BE2C (cell line): ENCODE measurements at places on chromosomes 2 and 18.

GRCh38 chr18:2792395-2792794 lies 54.4 kb upstream of the EMILIN2 start:
- DNase-seq, result no peak

DNA sequence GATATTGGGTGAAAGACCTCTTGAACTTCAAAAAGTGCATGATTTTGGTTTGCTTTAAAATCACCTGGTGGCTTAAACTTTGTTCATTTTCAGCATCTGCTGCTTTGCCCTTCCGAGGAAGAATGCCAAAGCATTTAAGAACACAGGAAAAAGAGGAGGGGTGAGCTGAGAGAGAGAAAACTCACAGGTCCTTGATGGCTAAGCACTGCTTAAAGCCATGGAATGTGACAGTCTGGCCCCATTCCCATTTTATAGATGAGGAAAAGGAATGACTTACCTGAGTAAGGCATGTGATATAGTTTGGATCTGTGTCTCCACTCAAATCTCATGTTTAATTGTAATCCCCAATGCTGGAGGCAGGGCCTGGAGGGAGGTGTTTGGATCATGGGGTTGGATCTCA lies 58.1 kb downstream of the KCNS3 start:
- DNase-seq, result no peak

- DNase-seq, result peak; percentile 35
These were observed 550 bp downstream of the MFSD6 start for GRCh38 chr2:190408538-190409271.

DNA sequence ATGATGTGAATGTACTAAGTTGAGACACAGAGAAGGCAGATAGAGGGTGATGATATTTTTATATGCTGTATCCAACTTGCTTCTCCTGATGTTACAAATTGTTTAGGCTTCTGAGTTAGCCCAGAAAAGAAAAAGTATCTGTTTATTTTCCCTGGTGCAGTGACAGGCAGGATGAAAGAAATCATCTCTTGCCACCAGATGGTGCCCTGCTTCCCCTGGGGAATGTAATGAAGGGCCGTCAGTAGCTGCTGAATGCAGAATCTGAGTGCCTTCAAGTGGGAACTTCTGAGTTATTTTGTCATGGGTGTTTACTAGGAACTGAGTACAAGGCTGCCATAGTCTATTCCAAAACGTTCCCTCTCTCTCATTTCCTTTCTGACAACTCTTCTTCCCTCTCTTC lies 525.6 kb downstream of the MBD2 start:
- peak; percentile 20 for DNase-seq

- no peak for DNase-seq
These were observed 1118.7 kb downstream of the SUCLG1 start for GRCh38 chr2:83340424-83340823.

DNA sequence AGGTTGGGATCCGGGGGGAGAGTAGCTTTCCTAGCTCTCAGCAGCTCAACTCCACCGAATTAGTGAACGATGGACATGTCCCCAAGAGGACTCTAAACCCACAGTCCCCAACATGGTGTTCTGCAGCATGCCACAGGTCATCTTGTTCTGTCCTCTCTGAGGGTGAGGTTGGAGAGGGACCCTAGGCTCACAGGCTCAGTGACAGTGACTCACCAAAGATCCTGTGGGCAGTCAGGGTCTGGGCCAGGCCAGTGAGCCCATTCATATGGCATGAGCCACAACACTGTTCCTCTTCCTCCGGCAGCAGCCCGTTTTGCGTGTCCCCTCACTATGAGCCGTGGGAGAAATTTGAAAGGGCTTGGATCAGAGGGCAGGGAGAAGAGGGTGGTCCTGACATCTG lies 2.8 kb upstream of the SLC20A1 start:
- DNase-seq, result no peak

GRCh38 chr18:48922801-48923730 lies 27.7 kb downstream of the SMAD7 start:
- no peak for DNase-seq

- peak; percentile 26 for DNase-seq
These were observed 62.9 kb downstream of the MTHFD2 start for GRCh38 chr2:74261204-74261864.

- DNase-seq, result no peak
These were observed 3.8 kb downstream of the ONECUT2 start for GRCh38 chr18:57438743-57439608.

- no peak for DNase-seq
These were observed 12.2 kb downstream of the PLEK start for GRCh38 chr2:68377137-68377780.

GRCh38 chr2:218555527-218555926 lies 12.6 kb downstream of the USP37 start:
- no peak for DNase-seq

GRCh38 chr2:16633621-16634430 lies 31.8 kb downstream of the CYRIA start:
- DNase-seq, result no peak

DNA sequence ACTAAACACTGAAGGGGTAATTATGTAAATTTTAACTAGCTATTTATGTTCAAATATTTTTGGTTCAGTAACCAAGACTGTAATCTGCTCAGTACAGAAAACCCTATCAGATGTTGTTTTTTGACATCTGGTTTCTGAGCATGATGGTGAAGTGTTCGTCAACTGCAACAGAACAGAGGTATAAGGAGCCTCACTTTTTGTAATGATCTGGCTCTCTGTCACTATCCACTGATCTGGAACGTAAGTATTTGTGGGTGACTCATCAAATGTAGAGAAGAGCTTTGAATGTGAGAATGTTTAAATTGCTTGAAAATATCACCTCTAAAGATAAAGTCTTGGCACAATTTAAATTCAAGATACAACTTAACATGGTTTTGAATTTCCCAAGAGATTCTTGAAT lies 213.6 kb upstream of the FAM98A start:
- no peak for DNase-seq

- DNase-seq, result no peak
These were observed 42.5 kb downstream of the DOCK10 start for GRCh38 chr2:224999754-225000153.

- no peak for DNase-seq
These were observed 7.3 kb upstream of the ATOH8 start for GRCh38 chr2:85746321-85747004.

- DNase-seq, result no peak
These were observed 5.8 kb upstream of the SIX3 start for GRCh38 chr2:44935729-44936098.

DNA sequence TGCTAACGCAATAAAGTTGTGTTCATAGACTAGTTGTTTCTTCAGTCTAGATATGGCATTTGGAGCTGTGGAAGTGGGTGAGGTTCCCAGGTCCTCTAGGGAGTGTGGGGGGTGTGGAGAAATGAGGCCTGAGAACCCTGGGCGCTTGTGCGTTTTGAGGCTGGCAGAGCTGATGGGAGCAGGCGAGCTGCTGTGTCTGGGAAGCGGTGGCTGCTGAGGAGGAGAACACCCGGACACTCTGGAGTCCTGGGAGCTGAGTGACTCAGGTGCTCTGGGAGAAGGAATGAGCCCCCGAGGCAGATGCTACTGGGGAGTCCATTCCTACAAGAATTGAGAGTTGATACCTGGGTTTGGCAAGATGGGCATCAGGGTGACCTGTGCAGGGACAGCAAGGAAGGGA lies 67.5 kb downstream of the LPIN1 start:
- DNase-seq, result no peak

GRCh38 chr2:121334581-121335293 lies 49.7 kb upstream of the TFCP2L1 start:
- DNase-seq, result no peak

GRCh38 chr2:240465765-240466578 lies 30.5 kb downstream of the GPC1 start:
- peak; percentile 11 for DNase-seq

GRCh38 chr18:6294148-6294784 lies 120.4 kb downstream of the L3MBTL4 start:
- no peak for DNase-seq

DNA sequence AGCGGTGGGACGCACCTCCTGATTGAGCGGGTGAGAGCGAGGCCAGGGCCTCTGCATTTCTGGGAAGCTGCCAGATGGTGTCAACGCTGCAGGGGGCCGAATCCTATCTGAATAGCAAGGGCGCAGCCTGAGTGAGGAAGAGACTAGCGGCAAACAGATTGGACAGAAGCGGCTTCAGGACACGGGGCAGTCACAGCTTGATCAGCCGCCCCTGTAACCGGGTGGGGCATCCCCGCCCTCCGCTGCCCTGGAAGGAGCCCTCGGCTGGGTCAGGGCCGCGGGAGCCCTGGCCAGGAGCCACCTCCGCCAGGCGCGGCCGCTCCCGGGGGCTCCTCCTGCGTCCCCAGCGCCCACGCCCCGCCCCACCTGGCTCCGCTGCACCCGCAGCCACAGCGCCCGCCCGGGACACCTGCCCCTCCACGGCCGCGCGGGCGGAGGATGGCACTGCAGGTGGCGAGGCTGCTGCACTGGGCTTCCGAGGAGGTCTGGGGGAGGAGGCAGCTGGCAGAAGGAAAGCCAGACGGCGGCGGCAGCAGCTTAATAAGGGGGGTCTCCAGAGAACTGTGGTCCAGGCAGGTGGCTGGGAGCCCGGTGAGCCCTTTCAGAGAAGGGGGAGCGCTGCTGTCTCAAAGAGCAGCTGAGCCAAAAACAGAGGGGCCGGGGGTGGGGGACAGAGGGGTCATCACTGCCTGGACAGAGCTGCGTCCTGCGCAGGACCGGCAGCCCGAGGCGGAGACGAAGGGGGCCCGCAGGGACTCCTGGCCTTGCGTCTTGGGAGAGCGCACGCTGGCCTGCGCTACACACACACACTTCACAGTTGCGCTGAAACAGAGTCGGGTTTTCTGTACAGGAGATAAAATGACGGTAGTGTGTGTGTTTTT lies 18.8 kb upstream of the SOX11 start:
- no peak for DNase-seq

DNA sequence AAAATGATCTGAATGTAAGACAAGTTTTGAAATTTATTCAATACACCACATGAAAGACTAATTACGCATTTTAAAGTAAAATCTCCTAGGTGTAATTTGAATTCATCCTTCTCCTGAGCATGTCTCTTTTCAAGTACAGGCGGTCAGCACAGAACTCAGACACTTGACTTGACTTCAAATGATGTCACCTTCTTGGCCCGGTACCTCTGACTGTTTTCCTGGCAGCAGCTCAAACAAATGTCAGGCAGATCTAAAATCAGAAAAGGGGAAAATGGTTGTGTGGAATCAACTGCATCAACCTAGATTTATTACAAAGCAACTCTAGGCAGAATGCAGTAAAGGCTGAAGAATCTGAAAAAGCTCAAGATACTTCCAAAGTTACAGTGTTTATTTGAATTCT lies 11.4 kb upstream of the PROKR1 start:
- DNase-seq, result no peak

- no peak for DNase-seq
These were observed 179.0 kb upstream of the SLC39A10 start for GRCh38 chr2:195477996-195478382.

DNA sequence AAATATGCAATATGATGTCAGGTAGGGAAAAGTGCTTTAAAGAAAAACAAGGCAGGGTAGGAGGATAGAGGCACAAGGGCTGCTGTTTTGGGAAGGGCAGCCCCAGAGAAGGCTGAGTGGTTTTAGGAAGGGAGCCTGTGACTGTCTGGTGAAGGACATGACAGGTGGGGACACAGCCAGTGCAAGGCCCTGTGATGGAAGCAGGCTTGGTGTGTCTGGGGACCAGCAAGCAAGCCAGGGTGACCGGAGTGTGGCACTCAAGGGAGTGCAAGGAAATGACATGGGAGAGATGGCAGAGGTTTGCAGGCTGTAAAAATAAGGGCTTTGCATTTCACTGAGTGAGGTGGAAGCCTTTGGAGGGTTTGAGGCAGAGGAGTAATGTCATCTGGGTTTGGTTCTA lies 62.0 kb downstream of the LTBP1 start:
- no peak for DNase-seq

- no peak for DNase-seq
These were observed 7.2 kb upstream of the RASGRP3 start for GRCh38 chr2:33469238-33469637.

DNA sequence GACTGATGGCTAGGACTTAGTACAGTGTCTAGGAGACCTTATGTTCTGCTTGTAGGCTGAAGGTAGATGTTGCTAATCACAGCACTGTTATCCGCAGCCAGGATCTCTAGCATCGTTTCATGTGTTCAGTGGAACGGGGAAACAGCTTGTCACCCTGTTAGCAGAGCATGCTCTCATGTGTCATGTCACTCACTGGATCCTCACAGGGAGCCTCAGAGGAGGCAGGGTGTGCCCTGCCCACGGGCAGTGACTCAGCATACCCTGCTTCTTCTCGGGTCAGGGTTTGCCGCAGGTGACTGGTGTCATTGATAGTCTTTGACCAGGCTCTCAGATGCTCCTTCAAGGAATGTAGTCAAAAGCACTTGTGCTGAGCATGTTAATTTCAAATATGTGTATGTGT lies 44.4 kb downstream of the RPIA start:
- no peak for DNase-seq

DNA sequence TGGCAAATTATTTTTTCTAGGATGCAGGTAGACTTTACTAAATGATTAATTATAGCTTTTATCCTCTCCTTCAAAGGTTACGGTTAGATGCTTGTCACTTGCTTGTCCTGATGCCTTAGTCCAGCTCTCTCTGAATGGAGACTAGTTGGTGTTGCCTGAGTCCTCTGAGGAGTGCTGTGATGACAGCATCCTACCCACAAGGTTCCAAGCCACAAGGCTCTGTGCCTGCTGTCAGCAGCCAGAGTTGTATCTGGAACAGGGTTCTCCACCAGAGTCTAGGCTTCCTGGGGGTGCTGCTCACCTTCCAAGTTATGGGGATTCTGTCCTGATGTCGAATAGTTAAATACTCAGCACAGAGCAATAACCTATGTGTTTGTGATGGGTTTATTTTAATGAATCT lies 125.7 kb downstream of the GALNT1 start:
- DNase-seq, result no peak

DNA sequence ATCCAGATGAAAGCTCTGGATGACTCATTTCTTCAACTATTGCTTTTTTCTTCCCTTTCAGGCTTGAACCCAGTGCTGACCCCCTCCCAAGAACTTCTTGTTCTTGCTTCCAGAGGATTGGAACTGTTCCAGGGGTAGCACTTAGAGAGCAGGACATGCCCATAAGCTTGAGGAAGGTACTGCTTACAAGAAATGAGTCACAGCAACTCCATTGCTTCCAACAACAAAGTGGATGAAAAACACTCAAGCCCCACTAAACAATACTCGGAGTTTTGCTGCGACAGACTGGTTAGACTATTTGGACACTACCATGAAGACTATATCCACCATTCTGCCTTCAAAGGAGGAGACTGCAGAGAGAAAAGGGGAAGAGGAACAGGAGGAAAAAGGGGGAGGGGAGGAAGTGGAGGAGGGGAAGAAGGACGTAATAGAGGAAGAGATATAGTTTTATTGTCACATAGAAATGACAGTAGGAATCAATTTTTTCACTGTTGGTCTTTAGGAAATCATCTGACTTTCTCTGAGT lies 1.6 kb upstream of the EPC2 start:
- DNase-seq, result no peak

DNA sequence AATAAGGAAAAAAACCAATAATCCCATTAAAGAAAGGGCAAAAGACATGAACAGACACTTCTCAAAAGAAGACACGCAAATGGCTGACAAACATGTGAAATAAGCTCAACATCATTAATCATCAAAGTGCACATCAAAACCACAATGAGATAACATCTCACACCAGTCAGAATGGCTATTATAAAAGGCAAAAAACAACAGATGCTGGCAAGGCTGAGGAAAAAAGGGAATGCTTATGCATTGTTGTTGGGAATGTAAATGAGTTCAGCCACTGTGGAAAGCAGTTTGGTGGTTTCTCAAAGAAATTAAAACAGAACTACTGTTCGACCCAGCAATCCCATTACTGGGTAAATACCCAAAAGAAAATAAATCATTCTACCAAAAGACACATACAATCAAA lies 285.6 kb downstream of the NR4A2 start:
- no peak for DNase-seq
